Activated B cell treated with CpG ODN at 0.5 μM for 24 hours (primary cell): ENCODE measurements at places on chromosomes 2 and 18.

DNA sequence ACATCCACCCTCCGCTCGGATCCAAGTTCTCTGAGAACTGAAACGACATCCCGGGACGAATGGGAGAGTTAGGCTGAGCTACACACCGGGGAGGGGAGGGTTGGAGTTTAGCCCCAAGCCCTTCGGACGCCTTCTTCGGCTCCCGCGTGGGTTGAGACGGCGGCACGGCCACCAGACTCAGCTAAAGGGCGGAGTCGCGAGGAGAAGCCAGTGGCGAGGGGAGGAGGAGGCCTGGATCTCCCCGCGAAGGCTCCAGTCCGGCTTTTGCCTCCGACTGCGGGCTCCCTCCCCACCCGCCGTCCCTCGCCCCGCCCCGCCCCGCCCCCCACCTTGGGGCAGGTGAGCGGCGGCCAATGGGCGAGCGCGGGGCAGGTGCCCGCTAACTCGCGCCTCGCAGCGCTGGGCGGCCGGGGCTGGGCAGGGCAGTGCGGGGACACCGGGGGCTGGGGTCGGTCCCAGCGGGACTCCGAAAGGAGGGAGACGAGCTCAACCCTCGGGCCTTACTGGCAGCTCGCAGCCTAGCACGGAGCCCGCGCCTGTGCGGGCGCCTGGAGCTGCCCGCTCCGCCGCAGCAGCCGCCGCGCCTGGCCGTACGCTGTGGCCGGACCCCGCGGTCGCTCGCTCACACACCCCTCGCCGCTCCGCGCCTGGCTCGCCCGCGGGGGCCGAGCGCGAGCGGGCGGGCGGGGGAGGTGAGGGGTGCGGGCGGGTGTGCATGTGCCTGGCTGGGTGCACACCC lies at the start of gene EMX1:
EMX1 (plus strand) TSS at position 382 of the 739 bp plus-strand sequence; CDS start at position 716, 334 bp downstream.
- H3K27me3 ChIP-seq: peaks cover 64% of the 10 kb centered on the region
- peaks cover 35% of the 10 kb centered on the region for H3K4me1 ChIP-seq
- H3K27ac ChIP-seq: peak within 1 kb of the TSS; percentile 35

DNA sequence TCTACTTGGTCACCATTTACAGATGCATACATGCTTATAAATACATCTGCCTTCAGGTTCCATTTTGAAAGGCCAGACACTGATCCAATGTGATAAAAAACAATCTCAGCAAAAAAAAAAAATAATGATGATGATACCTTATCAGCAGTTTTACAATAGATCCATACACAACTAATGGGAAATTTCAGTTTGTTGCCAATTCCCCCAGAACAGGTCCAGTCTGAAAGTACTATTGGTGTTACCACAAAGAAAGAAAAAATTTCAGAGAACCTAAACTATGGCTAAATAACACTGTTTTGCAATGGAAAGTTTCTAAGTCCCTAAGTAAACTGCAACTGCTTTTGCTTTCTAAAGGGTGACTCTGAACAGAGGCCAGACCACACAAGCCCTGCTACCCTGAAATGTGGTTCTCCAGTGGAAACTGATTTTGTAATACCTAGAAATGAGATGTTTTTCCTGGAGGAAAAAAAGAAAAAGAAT lies 54.1 kb downstream of the LPIN2 start:
- DNase-seq: no peak
- no peaks in the 10 kb centered on the region for H3K27me3 ChIP-seq
- H3K27ac ChIP-seq: peak overlapping the region; percentile 97
- H3K4me1 ChIP-seq: peaks cover 82% of the 10 kb centered on the region
- H3K36me3 ChIP-seq: peaks cover 13% of the 10 kb centered on the region

DNA sequence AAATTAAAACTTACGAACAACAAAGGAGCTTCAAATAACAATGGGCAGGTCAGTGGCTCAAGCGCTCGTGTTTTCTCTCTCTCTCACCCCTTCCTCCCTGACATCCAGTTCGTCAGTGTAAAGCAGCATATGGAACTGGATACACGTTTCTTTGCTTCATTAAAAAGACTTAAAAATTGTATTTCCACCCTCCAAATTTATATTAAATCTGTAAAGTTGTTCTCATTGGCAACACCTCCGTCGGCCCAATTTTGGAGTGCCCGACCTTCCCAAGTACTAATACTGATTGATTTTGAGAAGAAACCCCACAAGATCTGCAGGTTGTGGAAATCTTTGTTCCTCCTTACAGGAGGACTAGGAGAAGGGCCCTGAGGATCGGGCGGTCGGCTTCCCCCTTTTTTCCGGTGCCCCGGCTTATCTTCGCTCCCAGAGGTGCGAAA lies 2.2 kb downstream of the TBR1 start:
- no peaks in the 10 kb centered on the region for H3K36me3 ChIP-seq
- no peak overlapping the region for H3K27ac ChIP-seq
- DNase-seq: no peak
- peaks cover 58% of the 10 kb centered on the region for H3K4me1 ChIP-seq
- H3K27me3 ChIP-seq: peaks cover 80% of the 10 kb centered on the region

DNA sequence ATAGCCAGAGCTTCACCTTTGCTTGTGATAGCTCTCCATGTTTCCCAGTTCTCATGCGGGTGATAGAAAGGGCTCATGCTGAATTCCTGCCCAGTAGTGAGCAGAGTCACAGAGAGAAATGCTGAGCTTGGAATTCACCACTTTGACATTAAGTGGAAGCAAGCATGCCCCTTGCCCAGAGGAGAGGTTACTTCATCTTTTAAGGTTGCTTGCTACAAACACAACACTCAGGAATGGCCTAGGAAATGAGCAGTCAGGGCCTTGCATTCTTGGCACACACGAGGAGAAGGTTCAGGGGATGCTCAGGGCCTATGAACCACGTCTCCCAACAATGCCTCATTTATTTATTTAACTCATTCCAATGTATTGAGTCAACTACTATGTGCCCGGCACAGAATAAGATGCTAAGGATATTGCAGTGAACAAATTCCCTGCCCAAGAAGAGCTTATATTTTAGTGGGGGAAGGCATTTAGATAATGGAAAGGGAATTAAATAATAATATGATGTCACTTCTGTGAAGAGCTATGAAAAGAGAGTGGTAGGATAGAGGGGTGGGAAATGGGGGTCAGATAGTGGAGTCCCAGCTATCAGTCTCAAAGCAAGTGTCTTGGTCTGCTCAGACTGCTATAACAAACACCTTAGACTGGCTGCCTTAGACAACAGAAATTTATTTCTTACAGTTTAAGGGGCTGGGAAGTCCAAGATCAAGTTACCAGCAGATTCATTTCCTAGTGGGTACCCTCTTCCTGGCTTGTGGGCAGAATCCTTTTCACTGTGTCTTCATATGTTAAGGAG lies 42.1 kb downstream of the DDX18 start:
- no peak overlapping the region for H3K4me3 ChIP-seq
- H3K36me3 ChIP-seq: no peaks in the 10 kb centered on the region
- no peak overlapping the region for H3K27ac ChIP-seq
- H3K27me3 ChIP-seq: peaks cover 36% of the 10 kb centered on the region

DNA sequence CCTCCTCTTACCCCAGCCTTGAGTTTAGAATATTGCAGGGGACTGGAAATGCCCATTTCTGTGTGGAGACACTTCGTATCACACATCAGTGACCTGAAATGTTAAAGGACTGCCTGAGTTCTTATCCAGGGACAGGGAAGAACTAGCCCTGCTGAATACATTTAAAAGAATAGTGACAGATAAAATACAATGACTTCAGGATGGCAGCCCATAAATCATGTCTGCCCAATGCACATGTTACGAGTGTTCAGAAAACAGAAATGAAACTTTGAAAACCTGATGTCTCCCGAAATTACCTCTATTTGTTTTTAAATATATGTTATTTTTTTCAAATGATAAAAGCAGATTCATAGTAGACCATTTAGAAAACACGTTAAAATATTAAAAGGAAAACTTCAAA lies 22.3 kb upstream of the RAB12 start:
- H3K36me3 ChIP-seq: no peaks in the 10 kb centered on the region
- no peaks in the 10 kb centered on the region for H3K4me1 ChIP-seq
- H3K4me3 ChIP-seq: no peak overlapping the region
- DNase-seq: no peak
- H3K27me3 ChIP-seq: peaks cover 11% of the 10 kb centered on the region

GRCh38 chr2:134982603-134983002 lies 64.0 kb downstream of the CCNT2 start:
- no peak for DNase-seq
- H3K4me1 ChIP-seq: no peaks in the 10 kb centered on the region
- H3K36me3 ChIP-seq: no peaks in the 10 kb centered on the region
- H3K27ac ChIP-seq: no peak overlapping the region
- peaks cover 7% of the 10 kb centered on the region for H3K27me3 ChIP-seq

- H3K36me3 ChIP-seq: no peaks in the 10 kb centered on the region
- H3K27me3 ChIP-seq: no peaks in the 10 kb centered on the region
- H3K4me1 ChIP-seq: peaks cover 43% of the 10 kb centered on the region
Measured at GRCh38 chr18:51168026-51168742, 29.3 kb downstream of the MEX3C start.

- no peak for DNase-seq
- no peak overlapping the region for H3K27ac ChIP-seq
- no peaks in the 10 kb centered on the region for H3K4me1 ChIP-seq
- H3K27me3 ChIP-seq: peaks cover 5% of the 10 kb centered on the region
Measured at GRCh38 chr2:85278361-85278760, 49.4 kb downstream of the TGOLN2 start.

GRCh38 chr2:28952836-28953211 lies 28.3 kb upstream of the TOGARAM2 start:
- H3K27ac ChIP-seq: no peak overlapping the region
- H3K27me3 ChIP-seq: no peaks in the 10 kb centered on the region
- H3K36me3 ChIP-seq: peaks cover 19% of the 10 kb centered on the region
- H3K4me3 ChIP-seq: no peak overlapping the region
- no peaks in the 10 kb centered on the region for H3K4me1 ChIP-seq
- DNase-seq: no peak

- no peaks in the 10 kb centered on the region for H3K36me3 ChIP-seq
- no peak overlapping the region for H3K27ac ChIP-seq
- no peaks in the 10 kb centered on the region for H3K4me1 ChIP-seq
- H3K4me3 ChIP-seq: no peak overlapping the region
- H3K27me3 ChIP-seq: peaks cover 5% of the 10 kb centered on the region
- no peak for DNase-seq
Measured at GRCh38 chr18:77671456-77672167, 422.0 kb downstream of the GALR1 start.

GRCh38 chr18:41905786-41906527 lies 49.1 kb upstream of the PIK3C3 start:
- no peak for DNase-seq
- no peak overlapping the region for H3K27ac ChIP-seq
- no peak overlapping the region for H3K4me3 ChIP-seq
- H3K4me1 ChIP-seq: peaks cover 2% of the 10 kb centered on the region
- no peaks in the 10 kb centered on the region for H3K36me3 ChIP-seq
- H3K27me3 ChIP-seq: no peaks in the 10 kb centered on the region

GRCh38 chr2:96198921-96199320 lies 9.7 kb downstream of the STARD7 start:
- H3K4me1 ChIP-seq: peaks cover 62% of the 10 kb centered on the region
- no peaks in the 10 kb centered on the region for H3K27me3 ChIP-seq
- peak overlapping the region; percentile 44 for H3K27ac ChIP-seq

- no peaks in the 10 kb centered on the region for H3K27me3 ChIP-seq
- H3K4me1 ChIP-seq: no peaks in the 10 kb centered on the region
- no peak for DNase-seq
- no peak overlapping the region for H3K4me3 ChIP-seq
Measured at GRCh38 chr2:214706986-214707385, 102.5 kb downstream of the BARD1 start.

- H3K4me1 ChIP-seq: peaks cover 6% of the 10 kb centered on the region
- peak overlapping the region; percentile 75 for H3K4me3 ChIP-seq
- H3K36me3 ChIP-seq: no peaks in the 10 kb centered on the region
- peak; percentile 32 for DNase-seq
- H3K27ac ChIP-seq: no peak overlapping the region
Measured at GRCh38 chr2:54708584-54709335, 14.7 kb upstream of the EML6 start.

GRCh38 chr2:109508556-109508955 lies 105.2 kb downstream of the SEPTIN10 start:
- H3K4me3 ChIP-seq: no peak overlapping the region
- H3K4me1 ChIP-seq: no peaks in the 10 kb centered on the region
- no peak overlapping the region for H3K27ac ChIP-seq
- no peaks in the 10 kb centered on the region for H3K36me3 ChIP-seq

- peaks cover 6% of the 10 kb centered on the region for H3K36me3 ChIP-seq
- H3K27ac ChIP-seq: peak within 1 kb of the TSS; percentile 25
Measured at GRCh38 chr2:86790676-86791572, at the start of gene CD8A. Gene CD8A, minus strand, starts transcription at chr2:86790913. Its CDS starts 88 bp downstream, at chr2:86790825.

- no peak overlapping the region for H3K4me3 ChIP-seq
- H3K36me3 ChIP-seq: no peaks in the 10 kb centered on the region
- H3K27me3 ChIP-seq: no peaks in the 10 kb centered on the region
Measured at GRCh38 chr2:162475661-162476060, 131.7 kb downstream of the GCA start.

DNA sequence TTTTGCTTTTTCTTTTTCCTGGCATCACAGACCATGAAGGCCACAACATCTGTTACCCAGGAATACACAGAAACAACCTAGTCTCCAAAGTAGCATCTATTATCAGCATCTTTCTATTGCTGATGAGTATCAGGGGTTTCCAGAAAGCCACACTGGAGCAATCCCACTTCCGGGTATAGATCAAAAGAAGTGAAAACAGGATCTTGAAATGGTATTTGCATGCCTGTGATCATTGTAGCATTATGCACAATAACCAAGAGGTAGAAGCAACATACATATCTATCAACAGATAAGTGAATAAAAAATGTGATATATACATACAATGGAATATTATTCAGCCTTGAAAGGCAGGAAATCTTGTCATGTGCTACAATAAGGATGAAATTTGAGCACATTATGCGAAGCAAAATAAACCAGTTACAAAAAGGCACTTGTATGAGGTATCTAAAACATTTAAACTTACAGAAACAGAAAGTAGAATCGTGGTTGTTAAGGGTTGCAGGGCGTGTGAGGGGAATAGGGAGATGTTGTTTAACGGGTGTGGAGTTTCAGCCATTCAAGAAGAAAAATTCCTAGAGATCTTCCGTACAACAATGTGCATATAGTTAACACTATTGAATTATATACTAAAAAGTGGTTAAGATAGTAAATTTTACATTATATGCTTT lies 115.1 kb downstream of the KCNE4 start:
- DNase-seq: no peak
- no peak overlapping the region for H3K4me3 ChIP-seq
- H3K4me1 ChIP-seq: no peaks in the 10 kb centered on the region
- H3K36me3 ChIP-seq: no peaks in the 10 kb centered on the region
- no peaks in the 10 kb centered on the region for H3K27me3 ChIP-seq
- no peak overlapping the region for H3K27ac ChIP-seq

GRCh38 chr2:181304011-181304844 lies 153.0 kb upstream of the ITGA4 start:
- no peaks in the 10 kb centered on the region for H3K36me3 ChIP-seq
- H3K27me3 ChIP-seq: no peaks in the 10 kb centered on the region
- H3K4me3 ChIP-seq: peak overlapping the region; percentile 41
- H3K27ac ChIP-seq: peak overlapping the region; percentile 95
- peak; percentile 36 for DNase-seq

DNA sequence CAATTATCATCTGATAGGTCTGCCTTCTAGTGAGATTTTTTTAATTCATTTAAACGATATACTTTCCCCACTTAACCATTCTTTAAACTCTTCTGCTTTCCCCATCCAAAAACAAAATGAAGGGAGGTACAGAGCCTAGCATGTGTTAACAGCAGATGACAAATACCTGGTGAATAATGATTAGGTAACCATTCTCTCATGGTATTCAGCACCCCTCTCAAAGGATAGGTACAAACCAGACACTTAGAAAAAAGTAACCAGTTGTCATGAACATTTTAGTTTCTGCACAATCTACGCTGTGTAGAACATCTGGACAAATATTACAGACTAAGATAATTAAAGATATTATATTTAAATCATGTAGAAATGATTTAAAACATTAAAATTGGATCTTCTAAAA lies 56.3 kb downstream of the DNAH7 start:
- no peaks in the 10 kb centered on the region for H3K27me3 ChIP-seq
- no peak for DNase-seq
- H3K36me3 ChIP-seq: no peaks in the 10 kb centered on the region
- H3K4me3 ChIP-seq: no peak overlapping the region
- H3K4me1 ChIP-seq: no peaks in the 10 kb centered on the region
